Chondrocyte (in vitro differentiated cells): ENCODE measurements at places on chromosomes 16 and 17.

- H3K36me3 ChIP-seq, result no peaks in the 10 kb centered on the region
- H3K4me1 ChIP-seq, result no peaks in the 10 kb centered on the region
- DNase-seq, result no peak
- peaks cover 7% of the 10 kb centered on the region for H3K27me3 ChIP-seq
Measured at GRCh38 chr17:2828397-2829038, 32.3 kb downstream of the RAP1GAP2 start.

GRCh38 chr16:1914084-1914608, 4.1 kb downstream of the HS3ST6 start:
- H3K4me3 ChIP-seq, result no peak overlapping the region
- no peaks in the 10 kb centered on the region for H3K36me3 ChIP-seq
- no peak for DNase-seq
- H3K4me1 ChIP-seq, result no peaks in the 10 kb centered on the region
- H3K27ac ChIP-seq, result no peak overlapping the region

DNA sequence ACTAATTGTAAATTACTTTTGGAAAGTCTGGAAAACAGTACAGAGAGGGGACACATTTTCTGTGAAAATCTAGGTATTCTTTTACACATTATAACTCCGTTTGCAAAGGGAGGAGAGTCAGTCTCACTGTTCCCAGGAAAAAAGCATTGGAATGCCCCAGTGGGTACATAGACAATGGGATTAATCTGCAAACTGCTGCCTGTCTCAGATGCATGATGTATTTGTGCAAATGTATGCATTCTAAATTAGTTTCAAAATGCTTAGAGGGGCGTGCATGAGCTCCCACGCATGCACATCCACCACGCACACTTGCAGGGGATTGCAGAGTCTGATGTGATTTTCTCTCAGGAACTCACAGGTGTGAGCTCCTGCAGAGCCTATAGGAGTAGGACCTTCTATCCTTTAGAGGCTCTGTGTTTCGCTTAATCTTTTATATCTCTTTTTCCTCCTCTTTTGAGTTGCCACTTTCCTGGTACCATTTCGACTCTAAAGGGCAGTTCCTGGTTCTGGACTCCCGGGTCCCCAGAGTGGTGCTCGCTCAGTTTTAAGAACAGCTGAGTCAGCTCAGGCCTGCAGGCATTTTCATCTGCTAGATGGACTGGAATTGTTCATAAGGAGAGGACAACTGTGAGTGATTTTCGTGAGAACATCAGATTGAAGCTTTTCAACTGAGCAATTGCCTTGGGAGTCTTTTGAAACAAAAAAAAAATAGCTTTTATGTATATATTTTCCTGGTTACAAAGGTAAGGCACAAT, 1.1 kb downstream of the BCO1 start:
- H3K4me3 ChIP-seq, result no peak overlapping the region
- H3K36me3 ChIP-seq, result no peaks in the 10 kb centered on the region
- DNase-seq, result no peak

DNA sequence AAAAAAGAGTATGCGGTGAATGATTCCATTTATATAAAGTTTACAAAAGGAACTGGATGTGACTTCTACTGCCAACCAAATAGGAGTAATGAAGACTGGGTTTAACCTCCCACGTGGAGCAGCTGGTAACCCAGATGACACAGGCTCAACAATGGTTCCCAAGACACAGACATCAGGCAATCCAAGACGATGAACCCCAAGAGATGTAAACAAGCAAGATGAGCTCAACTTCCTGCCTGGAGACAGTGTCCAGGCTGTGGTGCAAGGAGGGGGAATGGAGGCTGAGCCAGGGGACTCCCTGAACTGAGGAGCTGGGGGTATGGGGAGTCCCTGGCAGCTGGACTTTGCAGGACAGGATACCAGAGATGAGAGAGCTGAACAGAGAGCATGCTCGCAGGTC, 104.7 kb downstream of the LITAF start:
- H3K27ac ChIP-seq, result no peak overlapping the region
- peaks cover 6% of the 10 kb centered on the region for H3K36me3 ChIP-seq
- DNase-seq, result no peak
- H3K4me1 ChIP-seq, result peaks cover 2% of the 10 kb centered on the region
- H3K4me3 ChIP-seq, result no peak overlapping the region
- H3K27me3 ChIP-seq, result peaks cover 8% of the 10 kb centered on the region
